ENCODE measurements at places on chromosomes 6 and 20. TPM values are rescaled to one million over a fixed set of nuclear protein-coding genes. Genes with fewer than 3 reads are reported as not detected.

ECT2L gene
- 0.31 TPM for polyA plus RNA-seq

TNXB gene
- polyA plus RNA-seq: not detected

SRMS gene
- polyA plus RNA-seq: not detected

SYNDIG1 gene
- 92.0 TPM for polyA plus RNA-seq

ZNF335 gene
- polyA plus RNA-seq: 1.6 TPM

GCM1 gene
- polyA plus RNA-seq: 0.48 TPM

Data from Purkinje cell (primary cell).